Calu3 (cell line): ENCODE measurements at places on chromosomes 1 and 21. TPM values are rescaled to one million over a fixed set of nuclear protein-coding genes. Genes with fewer than 3 reads are reported as not detected.

The AKIRIN1 gene
- total RNA-seq, result 69.1 and 75.9 TPM in 2 replicates

The RNU1-4 gene
- 1,678 and 1,905 TPM in 2 replicates for total RNA-seq

GRCh38 chr1:30548294-30548693 lies 175.1 kb downstream of the MATN1 start:
- no peak for DNase-seq

DNA sequence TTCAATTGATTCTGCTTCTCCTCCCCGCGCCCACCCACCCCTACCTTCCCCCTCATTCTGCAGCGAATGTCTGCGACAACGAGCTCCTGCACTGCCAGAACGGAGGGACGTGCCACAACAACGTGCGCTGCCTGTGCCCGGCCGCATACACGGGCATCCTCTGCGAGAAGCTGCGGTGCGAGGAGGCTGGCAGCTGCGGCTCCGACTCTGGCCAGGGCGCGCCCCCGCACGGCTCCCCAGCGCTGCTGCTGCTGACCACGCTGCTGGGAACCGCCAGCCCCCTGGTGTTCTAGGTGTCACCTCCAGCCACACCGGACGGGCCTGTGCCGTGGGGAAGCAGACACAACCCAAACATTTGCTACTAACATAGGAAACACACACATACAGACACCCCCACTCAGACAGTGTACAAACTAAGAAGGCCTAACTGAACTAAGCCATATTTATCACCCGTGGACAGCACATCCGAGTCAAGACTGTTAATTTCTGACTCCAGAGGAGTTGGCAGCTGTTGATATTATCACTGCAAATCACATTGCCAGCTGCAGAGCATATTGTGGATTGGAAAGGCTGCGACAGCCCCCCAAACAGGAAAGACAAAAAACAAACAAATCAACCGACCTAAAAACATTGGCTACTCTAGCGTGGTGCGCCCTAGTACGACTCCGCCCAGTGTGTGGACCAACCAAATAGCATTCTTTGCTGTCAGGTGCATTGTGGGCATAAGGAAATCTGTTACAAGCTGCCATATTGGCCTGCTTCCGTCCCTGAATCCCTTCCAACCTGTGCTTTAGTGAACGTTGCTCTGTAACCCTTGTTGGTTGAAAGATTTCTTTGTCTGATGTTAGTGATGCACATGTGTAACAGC lies 339.9 kb downstream of the NTNG1 start:
- no peak for DNase-seq

DNA sequence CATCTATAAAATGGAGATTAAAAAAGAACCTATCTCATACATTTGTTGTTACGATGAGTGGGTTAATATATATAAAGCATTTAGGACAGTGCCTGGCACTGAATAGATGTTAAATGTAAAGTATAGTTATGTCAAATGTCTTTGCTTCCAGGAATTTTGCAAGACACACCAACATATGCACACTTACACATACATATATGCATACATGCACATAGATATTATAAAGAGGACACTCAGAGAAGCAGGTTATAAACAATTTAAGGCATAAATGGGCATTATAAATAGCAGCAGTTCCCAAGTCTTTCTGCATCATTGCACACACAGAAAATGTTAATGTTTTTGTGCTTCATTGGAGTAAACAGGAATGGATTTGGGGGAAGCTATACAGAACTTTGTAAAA lies 13.3 kb downstream of the CYP4X1 start:
- DNase-seq, result no peak

GRCh38 chr1:89907727-89908212 lies 86.9 kb downstream of the LRRC8D start:
- no peak for DNase-seq
